Stimulated activated CD8-positive, alpha-beta memory T cell treated with anti-CD3 and anti-CD28 coated beads, Interleukin-7, amount 100 ng/mL, for 24 hours (primary cell): ENCODE measurements at places on chromosomes 4 and X.

GRCh38 chrX:15204130-15204751 lies 65.6 kb downstream of the ASB9 start:
- no peak for DNase-seq

DNA sequence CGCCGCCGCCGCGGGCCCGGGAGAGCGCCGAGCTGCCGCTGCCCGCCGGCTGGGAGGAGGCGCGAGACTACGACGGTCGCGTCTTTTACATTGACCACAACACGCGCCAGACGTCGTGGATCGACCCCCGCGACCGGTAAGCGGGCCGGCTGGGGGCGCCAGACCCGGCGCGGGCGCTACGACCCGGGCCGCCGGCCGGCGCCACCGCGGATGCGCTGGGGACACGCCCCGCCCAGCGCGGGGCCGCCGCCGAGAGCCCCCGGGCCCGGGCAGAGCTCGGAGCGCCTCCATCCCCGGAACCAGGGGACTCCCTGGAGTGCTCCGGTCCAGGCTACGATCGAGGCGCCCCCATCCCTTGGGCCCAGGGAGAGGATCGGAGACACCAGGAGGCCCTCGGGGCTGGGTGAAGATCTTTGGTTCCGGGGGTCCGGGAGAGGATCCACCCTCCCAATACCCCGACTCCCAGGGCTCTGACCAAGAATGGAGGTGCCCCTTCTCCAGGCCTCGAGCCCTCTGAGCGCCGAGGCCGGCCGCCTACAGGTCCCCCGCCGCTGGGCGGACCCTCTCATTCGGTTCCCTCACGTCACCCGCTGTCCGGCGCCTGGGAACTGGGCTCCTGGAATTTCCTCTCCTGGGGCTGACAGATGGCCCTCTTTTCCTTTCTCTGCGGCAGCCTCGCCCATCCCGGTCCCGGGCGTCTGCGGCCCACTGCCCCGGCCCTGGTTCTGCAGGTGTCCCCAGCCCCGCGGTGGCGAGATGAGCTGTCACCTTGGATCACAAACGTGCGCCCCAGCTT lies 48.8 kb downstream of the CLDN34 start:
- DNase-seq, result no peak

DNA sequence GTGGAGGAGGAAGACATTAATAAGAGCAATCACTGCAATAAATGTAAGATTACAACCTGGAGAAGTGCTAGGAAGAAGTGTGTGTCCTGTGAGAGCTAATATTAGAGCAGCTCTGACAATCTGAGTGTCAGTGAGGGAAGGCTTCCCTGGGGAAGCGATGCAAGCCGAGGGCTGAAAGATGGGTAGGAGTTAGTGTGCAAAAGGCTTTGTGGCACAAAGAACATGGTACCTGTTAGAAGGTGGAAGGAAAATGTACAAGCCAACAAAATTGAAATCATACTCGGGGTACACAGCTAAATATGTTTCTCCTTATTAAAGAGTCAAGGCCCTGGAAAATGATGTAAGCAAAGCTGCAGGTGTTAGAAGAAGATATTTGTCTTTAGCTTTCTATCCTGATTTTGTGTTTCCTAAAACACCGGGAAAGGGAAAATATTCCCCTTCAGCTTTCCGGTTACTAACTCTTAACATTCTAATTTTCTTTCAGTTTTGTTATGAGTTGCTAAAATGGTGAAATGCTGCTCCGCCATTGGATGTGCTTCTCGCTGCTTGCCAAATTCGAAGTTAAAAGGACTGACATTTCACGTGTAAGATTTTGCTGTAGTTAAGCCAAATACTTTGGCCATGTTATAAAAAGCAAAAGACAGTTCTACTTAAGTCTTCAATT lies 808 bp downstream of the THAP6 start:
- no peak for DNase-seq

- no peak for DNase-seq
Observed at GRCh38 chr4:88457307-88458103, 586 bp downstream of the HERC5 start.

GRCh38 chrX:28997706-28998463 lies 410.6 kb downstream of the IL1RAPL1 start:
- no peak for DNase-seq

GRCh38 chrX:122567911-122568310 lies 616.2 kb upstream of the GRIA3 start:
- DNase-seq, result no peak

GRCh38 chr4:81756973-81757372 lies 285.3 kb upstream of the RASGEF1B start:
- no peak for DNase-seq

GRCh38 chr4:24209131-24209530 lies 319.3 kb upstream of the PPARGC1A start:
- DNase-seq, result no peak

GRCh38 chr4:35315419-35315818 lies 928.9 kb downstream of the ARAP2 start:
- DNase-seq, result no peak

GRCh38 chrX:16403808-16404207 lies 236.5 kb downstream of the MAGEB17 start:
- DNase-seq, result no peak

- no peak for DNase-seq
Observed at GRCh38 chrX:111831343-111831742, 44.6 kb upstream of the TRPC5OS start.

DNA sequence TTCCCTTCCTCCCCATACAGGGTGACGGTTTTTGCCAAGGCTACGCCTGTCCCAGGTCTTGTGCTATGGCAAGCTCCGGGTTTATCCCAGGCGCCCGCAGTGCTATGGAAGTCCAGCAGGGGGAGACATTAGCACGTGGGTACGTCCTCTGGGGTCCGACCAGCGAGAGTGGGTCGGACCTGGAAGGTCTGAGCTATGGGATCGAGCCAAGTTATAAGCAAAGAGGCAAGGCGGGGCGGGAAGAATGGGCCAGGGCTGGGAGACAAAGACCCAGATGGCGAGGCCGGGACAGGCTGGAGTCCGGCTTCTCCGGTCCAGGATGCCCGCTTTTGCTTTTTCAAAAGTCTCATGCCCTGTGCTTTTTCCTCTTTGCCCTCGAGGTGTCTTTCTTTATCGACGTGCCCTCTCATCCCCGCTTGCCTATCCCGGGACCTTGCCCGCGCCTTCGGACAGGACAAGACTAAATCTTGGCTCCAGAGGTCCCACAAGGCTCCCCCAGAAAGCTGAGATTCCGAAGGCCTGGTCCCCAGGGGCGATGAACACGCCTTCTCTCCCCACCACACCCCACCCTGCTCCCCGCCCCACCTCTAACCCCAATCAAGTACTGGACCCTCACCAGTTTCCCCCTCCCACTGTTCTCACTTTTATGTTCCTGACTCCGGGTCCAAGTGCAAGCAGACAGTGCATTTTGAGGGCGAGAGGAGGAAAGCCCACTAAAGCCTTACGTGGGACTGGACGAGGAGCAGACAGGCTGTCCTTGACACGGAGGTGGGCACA lies 785 bp upstream of the EFNB1 start:
- peak; percentile 71 for DNase-seq

DNA sequence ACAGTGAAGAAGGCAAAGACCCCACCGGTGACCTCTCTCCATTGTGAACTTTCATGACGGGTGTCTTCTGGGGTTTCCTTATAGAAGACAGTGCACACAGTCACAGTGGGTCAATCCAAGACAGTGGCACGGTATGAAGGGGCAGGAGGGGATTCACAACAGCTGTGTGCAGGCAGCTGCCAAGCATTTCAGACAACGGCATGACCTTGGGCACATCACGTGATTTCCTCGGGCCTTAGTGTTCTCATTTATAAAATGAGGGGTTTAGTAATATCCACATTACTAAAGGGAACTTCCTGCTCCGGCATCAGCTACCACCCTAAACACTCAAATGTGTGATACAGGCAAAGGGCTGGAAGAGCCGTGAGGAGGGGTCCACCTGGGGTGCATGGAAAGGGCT lies 42.9 kb downstream of the RBM47 start:
- no peak for DNase-seq

GRCh38 chrX:9903146-9903545 lies 64.0 kb upstream of the CLDN34 start:
- DNase-seq, result no peak

DNA sequence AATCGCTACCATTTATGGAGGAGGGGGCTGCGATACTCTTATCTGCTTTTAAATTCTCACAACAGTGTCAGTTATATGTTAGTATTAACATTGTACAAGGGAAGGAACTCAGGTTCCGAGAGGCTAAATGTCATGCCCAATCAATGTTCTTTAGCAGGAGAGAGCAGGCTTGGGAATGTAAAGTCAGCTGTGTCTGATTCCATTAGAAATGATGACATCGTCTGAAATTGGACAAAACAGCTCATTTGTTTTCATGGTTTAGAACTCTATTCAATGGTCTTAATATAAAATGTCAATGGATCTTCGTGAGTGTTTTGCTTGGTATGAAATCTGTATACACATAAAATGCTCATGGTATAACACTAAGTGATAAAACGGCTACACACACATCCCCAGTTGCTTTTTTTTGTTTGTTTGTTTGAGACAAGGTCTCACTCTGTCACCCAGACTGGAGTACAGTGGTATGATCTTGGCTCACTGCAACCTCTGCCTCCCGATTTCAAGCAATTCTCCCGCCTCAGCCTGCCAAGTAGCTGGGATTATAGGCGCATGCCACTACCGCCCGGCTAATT lies 11.9 kb upstream of the SH3KBP1 start:
- DNase-seq, result no peak

DNA sequence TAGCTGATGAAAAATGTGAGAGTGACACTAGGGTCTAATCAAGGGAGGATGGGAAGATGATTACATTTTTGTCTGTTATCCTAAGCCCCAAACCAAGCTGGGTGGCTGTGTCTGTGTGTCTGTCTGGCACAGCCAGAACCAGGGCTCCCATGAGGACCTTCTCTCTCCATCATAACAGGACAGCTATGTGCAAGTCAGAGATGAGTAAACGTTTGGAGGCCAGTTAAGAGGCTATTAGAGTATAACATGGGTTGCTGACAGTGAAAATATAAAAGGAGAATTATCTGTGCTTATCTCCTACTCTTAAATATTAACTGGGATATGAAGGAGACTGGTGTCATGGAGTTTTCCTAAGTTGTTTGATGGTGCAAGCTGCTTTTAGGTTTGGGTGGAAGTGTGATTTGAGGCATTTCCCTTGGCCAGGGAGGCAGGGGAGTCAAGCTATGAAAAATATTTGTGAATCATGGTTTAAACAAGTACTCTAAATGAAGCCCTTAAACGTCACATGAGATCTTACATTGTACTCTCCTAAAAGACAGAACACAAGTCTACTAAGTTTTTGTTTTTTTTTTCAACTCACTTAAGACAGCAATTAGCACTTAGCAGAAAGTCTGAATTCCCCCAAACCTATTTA lies 156.2 kb downstream of the ENOX2 start:
- no peak for DNase-seq

- DNase-seq, result no peak
Observed at GRCh38 chrX:139297638-139298037, 232.9 kb upstream of the F9 start.

GRCh38 chr4:154417373-154417673 lies 74.3 kb downstream of the DCHS2 start:
- no peak for DNase-seq

- no peak for DNase-seq
Observed at GRCh38 chr4:40178672-40179071, 18.2 kb upstream of the RHOH start.

- DNase-seq, result no peak
Observed at GRCh38 chrX:102745857-102746584, 25.5 kb downstream of the GPRASP3 start.

DNA sequence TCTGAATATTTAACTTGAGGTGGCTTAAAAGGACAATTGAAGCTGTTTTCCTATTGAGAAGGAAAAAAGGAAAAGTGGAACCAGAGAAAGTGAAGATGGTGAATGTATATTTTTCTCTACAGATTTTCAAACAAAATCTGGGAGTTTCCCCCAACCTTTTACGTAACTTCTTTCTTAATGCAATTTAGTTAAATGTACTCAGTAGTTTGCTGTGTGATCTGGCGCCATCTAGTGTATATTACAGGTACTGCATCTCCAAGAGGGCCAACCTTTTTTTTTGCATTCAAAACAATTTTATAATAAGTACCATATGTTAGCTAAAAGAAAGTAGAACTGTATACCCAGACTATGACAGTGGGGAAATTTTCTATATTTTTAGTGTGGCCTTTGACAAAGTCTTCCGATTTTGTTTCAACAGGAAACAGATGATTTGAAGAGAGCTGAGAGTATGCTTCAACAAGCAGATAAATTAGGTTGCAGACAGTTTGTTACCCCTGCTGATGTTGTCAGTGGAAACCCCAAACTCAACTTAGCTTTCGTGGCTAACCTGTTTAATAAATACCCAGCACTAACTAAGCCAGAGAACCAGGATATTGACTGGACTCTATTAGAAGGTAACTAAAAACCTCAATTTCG lies 82.0 kb downstream of the PLS3 start:
- DNase-seq, result no peak

GRCh38 chrX:147981038-147981752 lies at the start of gene FMR1NB:
Gene FMR1NB (plus strand): TSS chrX:147981337. CDS start chrX:147981403, 66 bp downstream.
- DNase-seq, result no peak

- DNase-seq, result no peak
Observed at GRCh38 chr4:30182786-30183185, 537.4 kb upstream of the PCDH7 start.

DNA sequence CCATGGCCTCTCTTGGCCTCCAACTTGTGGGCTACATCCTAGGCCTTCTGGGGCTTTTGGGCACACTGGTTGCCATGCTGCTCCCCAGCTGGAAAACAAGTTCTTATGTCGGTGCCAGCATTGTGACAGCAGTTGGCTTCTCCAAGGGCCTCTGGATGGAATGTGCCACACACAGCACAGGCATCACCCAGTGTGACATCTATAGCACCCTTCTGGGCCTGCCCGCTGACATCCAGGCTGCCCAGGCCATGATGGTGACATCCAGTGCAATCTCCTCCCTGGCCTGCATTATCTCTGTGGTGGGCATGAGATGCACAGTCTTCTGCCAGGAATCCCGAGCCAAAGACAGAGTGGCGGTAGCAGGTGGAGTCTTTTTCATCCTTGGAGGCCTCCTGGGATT lies 8.0 kb downstream of the CLDN2 start:
- DNase-seq, result no peak

- DNase-seq, result no peak
Observed at GRCh38 chrX:101749436-101749835, 89.8 kb upstream of the ARMCX2 start.

DNA sequence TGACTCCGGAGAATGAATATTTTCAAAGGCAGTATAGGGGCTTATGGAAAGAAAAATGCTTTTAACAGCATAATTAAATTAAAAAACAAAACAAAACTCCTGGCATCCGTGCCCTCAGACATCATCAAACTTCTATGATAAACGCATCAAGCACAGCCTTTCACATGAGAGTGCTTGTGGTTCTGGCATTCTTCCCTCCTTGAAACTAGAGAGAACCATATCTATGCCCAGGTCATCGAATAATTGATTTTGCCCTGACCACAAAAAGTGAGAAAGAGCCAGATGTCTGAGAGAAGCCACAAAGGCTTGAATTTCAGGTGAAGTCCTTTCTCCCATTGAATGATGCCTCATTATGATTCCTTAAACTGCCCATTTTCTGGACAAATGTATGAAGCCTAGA lies 286.8 kb downstream of the CBLL2 start:
- no peak for DNase-seq

- no peak for DNase-seq
Observed at GRCh38 chr4:138869631-138870030, 145.9 kb upstream of the NOCT start.

- DNase-seq, result no peak
Observed at GRCh38 chrX:109398833-109399232, 83.1 kb downstream of the GUCY2F start.

- no peak for DNase-seq
Observed at GRCh38 chr4:175297965-175298565, 379.9 kb downstream of the ADAM29 start.
